Stimulated activated CD8-positive, alpha-beta memory T cell treated with anti-CD3 and anti-CD28 coated beads, Interleukin-4, amount 100 ng/mL, for 1 hour (primary cell): ENCODE measurements at places on chromosomes 6 and 20.

- no peak for DNase-seq
Measured at GRCh38 chr6:84696166-84696565, 68.2 kb downstream of the TBX18 start.

- DNase-seq: no peak
Measured at GRCh38 chr6:35411066-35411465, 41.1 kb upstream of the FANCE start.

GRCh38 chr6:51261691-51262090 is 443.0 kb downstream of the TFAP2B start:
- DNase-seq: no peak

- DNase-seq: no peak
Measured at GRCh38 chr6:16514249-16514648, 247.0 kb downstream of the ATXN1 start.

- DNase-seq: no peak
Measured at GRCh38 chr20:25136643-25137559, 55.0 kb upstream of the VSX1 start.
